ENCODE measurements at places on chromosomes 4 and X.
A peak's percentile ranks its signal among the peaks of the same experiment; 100 is the strongest.

- no peak for DNase-seq
Observed at GRCh38 chrX:110396735-110397134, 38.1 kb downstream of the RTL9 start.

DNA sequence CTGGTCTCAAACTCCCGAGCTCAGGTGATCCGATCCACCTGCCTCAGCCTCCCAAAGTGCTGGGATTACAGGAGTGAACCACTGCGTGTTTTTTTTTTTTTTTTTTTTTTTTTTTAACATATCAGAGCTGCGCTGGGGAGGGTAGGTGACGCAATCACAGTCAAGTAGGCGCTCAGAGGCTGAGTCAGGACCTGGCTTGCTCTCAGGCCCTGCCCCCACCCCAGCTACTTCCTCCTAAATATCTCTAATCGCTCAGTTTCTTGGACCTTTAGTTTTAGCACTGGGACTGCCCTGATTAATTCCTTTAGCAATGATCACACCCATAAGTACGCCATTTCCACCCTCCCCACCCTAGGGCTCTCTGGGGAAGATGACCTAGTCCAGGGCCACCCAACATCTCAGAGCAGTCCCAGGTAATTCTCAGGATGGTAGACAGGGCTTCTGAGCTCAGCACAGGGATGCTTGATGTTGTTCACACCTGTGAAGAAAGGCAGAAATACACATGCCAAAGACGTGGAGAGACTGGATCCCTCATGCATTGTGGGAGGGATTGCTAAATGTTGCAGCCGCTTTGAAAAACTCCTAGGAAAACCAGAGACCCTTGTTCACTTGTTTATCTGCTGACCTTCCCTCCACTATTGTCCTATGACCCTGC is 50.2 kb downstream of the DDX3X start:
- DNase-seq = peak; percentile 62

GRCh38 chr4:140790171-140790570 is 34.0 kb upstream of the TBC1D9 start:
- no peak for DNase-seq

GRCh38 chrX:78213331-78213730 is 73.9 kb upstream of the TAF9B start:
- no peak for DNase-seq

GRCh38 chr4:162140051-162140683 is 23.6 kb downstream of the FSTL5 start:
- no peak for DNase-seq

DNA sequence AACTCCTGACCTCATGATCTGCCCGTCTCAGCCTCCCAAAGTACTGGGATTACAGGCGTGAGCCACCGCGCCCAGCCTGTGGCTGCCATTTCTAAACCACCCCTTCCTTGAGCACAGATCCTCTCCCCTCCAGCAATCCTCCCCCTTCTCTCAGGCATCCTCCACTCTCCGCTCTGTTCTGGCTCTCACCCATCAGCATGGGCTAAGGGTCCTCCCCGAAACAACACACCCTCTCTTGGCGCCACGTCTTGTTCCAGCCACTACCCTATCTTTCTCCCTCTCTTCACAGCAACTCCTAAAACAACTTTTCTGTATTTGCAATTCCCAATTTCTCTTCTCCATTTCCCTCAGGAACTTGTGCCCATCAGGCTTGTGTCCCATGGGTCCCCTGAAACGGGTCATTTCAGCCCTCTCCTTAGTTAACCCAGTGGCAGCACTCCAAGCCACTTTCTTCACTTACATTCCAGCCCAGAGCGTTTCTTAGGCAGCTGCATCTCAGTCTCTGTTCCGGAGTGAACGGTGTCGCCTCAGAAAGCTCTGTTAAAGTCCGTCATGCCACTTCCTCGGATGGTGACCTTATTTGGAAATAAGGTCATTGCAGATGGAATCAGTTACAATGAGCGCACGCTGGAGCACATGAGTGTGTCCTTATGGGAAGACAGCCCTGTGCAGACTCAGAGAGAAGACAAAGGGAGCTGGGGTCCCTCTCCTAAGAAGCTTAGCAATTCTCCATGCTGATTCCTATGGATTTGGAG is 28.3 kb upstream of the CLDN24 start:
- DNase-seq = no peak

GRCh38 chr4:23058165-23058776 is 365.5 kb downstream of the GBA3 start:
- no peak for DNase-seq

DNA sequence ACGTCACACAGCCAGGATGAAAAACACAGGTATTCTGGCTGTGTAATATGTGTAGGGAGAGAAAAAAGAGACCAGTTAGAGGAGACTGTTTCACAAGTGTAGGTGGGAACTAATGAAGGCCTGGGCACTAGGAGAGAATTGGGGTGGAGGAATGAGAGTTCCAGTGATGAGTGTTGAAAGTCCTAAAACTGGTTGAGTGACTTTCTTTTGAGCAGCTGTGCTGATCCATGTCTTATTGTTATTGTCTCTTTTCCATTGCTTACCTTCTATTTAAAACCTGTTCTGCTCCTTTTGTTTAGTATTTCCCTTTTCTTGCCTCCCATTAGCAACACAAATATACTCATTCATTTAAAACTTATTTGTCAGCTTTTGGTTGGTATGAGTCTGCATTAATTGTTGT is 88.7 kb downstream of the PDLIM5 start:
- no peak for DNase-seq

GRCh38 chr4:7535094-7535493 is 100.4 kb upstream of the PSAPL1 start:
- no peak for DNase-seq

GRCh38 chrX:43349363-43349762 is 306.7 kb upstream of the MAOA start:
- no peak for DNase-seq

DNA sequence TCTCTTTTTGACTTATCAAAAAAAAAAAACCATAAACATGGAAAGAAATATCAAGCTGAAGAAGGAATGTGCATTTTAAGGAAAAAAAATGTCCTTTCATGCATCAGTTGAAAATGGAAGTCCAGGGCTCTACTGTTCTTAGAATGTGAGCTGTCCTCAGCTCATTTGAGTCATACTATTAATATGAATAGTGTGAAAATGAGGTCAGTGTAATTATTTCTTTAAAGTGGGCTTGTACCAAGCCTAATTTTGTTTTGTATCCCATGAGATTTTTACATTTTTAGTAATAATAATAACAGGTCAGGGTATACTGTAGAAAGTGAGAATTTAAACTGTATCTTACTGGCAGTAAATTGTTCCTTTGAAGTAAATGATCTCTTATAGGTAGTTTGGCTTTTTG is 148.5 kb downstream of the NAA11 start:
- DNase-seq = no peak

DNA sequence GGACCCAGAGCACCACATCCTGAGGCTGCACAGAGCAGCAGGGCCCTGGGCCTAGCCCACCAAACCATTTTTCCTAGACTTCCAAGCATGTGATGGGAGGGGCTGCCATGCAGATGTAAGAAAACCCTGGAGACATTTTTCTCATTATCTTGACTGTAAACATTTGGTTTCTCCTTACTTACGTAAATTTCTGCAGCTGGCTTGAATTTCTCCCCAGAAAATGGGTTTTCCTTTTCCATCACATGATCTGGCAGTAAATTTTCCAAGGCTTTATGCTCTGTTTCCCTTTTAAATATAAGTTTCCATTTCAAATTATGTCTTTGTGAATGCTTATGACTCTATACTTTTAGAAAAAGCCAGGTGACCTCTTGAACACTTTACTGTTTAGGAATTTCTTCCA is 945.9 kb upstream of the NDST4 start:
- no peak for DNase-seq

DNA sequence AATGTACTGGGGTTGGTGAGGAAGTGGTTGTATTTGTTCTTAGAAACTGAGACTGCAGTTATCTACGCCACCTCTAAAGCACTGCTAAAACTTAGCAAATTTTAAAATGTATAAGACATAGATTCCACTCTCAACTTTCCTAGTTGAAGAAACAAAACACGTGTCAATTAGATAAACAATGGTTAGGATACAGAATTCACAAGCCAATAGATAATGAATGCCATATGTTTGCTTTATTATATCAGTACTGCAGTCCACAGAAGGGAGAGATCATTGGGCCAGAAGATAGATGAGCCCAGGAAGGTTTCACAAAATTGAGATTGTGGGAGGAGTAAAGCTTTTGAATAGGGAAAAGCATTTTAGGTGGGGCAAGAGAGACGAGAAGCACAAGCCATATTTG is 14.3 kb downstream of the TMEM33 start:
- DNase-seq = no peak

GRCh38 chr4:39286263-39286662 is 79.9 kb downstream of the RFC1 start:
- no peak for DNase-seq

- DNase-seq = peak; percentile 27
Observed at GRCh38 chr4:79083406-79084010, 144.3 kb upstream of the PAQR3 start.
